ENCODE measurements at places on chromosomes 3 and 15. TPM values are rescaled to one million over a fixed set of nuclear protein-coding genes. Genes with fewer than 3 reads are reported as not detected.

GRCh38 chr3:146334151-146334550, 83.2 kb upstream of the PLSCR4 start:
- DNase-seq, result no peak

DNA sequence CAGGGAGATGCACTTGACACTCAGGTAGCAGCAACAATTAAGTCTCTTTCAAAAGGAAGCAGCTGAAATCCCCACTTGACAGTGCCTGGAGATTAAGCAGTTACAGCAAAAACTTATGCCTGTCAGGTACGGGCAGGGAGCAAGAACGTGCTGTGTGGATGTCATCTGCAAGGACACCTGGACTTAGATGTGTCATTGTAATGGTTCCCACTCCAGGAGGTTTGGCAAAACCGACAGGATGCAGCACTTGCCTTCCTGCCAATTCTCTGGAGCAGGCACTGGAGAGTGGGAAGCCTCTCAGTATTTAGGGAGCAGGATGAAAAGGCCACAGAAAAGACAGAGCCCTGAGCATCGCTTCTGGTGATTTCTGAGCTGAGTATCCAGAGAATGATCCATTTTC, 292.4 kb downstream of the PDCD6IP start:
- DNase-seq, result no peak

DNA sequence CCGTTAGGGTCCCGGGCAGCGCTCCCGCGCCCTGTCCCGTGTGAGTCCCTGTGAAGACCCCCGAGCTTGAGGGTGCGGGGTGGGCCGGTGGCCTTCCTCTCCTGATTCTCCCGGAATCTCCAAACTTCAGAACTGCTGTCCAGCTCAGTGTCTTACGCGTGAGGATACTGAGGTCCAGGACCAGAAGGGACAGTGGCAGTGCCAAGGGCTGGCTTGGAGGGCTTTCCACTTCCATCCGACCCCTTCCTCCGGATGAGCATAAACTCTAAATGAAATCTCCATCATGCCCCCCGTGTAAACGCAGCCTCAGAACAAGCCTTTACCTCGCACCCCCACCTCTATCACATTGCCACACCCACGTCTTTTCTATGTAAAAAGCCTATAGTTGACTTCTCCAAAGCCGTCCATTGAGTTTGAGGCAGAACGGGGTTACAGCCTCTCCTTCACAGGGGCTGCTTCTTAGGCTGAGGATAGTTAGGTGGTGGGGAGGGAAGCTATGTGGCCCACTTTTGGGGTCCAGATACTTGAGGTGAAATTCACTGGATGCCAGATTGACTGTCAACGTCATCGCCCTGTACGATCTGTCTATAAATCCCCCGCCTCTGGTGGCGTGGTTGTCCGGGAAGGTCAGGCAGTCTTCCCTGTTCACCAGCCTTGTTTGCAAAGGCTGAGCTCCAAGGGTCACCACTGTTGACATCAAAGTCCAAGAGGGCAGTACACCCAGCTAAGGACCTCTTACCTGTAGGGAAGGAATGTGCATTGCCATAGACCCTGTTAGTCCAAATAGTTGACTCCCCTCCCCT, 1.1 kb downstream of the EDEM1 start:
- DNase-seq, result peak; percentile 65

- no peak for DNase-seq
Observed at GRCh38 chr15:28265334-28266019, 56.5 kb downstream of the HERC2 start.

GRCh38 chr3:62669161-62669560, 206.1 kb downstream of the CADPS start:
- DNase-seq, result no peak

GRCh38 chr3:157872902-157873301, 233.3 kb downstream of the SHOX2 start:
- no peak for DNase-seq

DNA sequence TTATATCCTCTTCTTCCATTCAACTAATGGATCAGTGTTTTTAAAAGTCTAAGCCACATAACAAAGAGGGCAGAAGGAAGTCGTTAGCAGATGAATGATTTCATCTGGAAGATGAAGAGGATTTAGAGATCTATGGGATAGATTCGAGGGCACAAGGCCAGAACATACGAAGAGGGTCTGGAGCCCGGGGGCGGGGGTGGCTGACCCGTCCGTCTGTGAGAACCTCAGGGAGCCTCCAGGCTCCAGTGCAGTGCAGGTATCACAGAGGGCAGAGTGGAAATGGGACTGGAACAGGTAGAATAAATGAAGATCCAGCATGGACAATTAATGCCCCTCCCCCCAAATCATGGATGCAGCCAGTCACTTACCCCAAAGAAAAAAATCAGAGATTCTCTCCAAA, 1.5 kb upstream of the GOLGA8B start:
- no peak for DNase-seq

DNA sequence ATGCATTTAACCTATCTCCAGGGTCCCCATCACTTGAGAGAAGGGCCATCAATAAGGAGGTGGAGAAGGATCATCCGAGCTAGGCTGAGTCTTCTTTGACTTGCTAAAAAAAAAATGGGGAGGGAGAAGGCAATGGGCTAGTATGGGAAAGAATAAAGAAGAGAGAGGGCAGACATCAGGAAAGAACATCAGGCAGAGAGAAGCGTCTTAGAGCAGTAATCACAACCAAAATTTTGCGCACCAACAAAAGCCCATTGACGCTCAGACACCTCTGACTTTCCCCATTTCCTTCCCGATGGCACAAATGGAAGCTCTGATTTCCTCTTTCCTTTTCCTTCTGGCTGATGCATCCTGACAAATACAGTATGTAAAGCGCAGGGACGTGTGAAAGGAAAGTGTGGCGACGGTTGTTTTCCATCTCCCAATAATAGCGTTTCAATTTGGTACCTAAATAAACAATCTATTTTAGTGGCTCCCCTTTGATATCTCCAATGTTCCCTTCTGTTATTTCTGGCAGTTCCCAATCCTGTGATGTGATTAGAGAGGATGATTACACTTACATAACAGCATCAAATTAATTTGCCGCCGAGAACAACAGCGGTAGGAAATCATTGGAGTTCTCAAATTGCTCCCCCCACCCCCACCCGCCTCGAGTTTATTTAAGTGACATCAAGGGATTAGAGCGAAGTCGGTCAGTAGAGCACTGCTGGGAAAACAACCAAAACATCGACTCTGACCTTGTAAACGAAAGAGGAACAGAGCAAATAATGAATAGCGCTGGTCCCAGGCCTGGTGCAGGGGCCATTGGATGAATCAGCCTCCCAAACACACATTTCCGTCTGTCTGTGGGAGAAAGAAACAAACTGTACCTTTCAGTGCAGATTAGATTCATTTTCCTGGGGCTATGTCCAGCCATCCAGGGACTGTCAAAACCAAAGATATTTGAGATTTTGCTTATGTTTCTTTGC, 273.3 kb upstream of the ICE2 start:
- DNase-seq, result no peak

FBXO40 gene
- not detected for total RNA-seq

KNL1 gene
- total RNA-seq, result 0.99 TPM

NANOGP8 gene
- total RNA-seq, result not detected

OIP5 gene
- total RNA-seq, result 0.72 TPM

All from CD4-positive, alpha-beta memory T cell (primary cell).